ENCODE measurements at places on chromosomes 3 and 15.

DNA sequence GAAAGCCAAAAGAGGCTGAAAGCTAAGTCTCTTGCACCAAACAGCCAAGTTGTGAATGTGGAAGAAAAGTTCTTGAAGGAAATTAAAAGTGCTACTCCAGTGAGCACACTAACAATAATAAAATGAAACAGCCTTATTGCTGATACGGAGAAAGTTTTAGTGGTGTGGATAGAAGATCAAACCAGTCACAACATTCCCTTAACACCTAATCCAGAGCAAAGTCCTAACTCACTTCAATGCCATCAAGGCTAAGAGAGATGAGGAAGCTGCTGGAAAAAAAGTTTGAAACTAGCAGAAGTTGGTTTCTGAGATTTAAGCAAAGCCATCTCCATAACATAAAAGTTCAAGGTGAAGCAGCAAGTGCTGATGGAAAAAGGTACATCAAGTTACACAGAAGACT lies 288.8 kb upstream of the RARB start:
- no peak for DNase-seq

DNA sequence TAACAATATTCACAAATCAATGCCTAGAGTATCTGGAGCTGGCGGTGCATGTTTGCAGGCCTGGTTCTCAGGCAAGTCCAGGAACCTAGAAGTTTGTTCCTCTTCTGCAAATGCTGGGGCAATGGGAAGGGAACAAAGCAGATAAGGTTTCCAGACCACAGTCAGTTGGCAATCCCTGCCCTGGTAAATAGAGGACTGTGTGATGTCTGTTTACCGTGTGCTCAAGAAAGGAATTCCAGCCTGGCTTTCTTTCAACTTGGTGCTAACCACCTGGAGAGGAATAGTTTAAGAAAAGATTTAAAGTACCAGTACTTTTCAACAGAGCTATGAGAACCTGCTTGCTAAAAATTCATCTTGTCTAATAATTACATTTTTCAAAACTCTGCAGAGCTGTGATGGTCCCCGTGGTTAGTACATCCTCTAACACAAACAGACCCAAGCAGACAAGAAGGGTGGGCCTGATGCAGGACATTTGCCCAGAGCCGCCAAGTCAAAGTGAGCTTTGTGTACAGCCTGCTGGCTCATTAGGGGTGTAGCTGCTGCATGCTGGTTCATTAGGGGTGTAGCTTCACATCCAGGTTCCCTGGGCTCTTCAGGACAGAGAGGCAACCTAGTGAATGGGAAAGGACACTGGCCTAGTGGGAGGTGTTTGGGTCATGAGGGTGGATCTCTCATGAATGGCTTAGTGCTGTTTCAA lies 220.5 kb downstream of the SQOR start:
- no peak for DNase-seq

- no peak for DNase-seq
Measured at GRCh38 chr3:140006331-140006730, 71.3 kb downstream of the CLSTN2 start.

DNA sequence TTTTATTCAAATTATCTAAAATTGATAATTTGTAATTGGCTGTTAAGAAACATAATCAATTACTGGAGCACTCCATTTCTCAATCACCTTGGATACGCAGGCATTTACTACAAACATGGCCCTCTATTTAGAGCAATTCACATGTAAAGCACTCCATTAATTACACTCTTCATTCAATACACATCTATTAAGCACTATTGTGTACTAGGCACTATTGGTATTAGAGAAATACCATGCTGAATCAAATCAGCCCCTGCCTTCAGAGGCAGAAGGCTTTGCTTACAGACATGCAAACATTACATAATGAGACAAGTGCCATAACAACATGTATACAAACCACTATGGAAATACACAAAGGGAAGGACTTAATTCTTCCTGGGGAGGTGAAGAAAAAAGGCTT lies 69.1 kb downstream of the PEAK1 start:
- DNase-seq, result no peak

DNA sequence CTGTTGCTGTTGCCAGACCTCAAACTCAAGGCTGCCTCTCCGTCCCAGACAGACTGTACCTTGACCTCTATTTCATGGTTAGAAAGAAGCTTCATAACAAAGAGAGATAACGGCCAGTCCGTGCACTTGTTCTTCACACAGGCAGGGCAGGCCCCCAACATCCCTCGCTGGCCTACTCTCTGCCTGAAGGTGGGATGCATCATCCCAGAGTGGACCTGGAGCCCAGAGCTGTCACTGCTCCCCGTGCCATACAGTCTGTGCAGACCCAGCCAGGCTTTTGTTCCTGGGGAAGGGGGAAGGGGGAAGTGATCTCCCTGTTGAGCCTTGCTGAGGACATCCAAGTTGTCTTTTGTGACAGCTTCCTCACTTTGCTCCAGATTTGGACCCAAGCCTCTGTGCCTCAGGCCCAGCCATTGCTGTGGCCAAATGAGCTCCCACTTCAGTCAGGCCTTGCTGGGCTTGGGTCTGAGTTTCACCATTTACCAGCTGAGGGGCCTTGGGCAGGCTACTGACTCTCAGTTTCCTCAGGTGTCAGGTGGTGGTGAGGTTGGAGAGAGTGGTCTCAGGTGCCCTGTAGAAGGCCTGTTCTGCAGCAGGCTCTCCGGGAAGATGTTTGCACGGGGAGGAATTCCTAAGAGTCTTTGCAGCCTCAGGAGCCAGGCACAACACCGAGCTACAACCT lies 141.6 kb downstream of the DNAJB8 start:
- DNase-seq, result no peak

DNA sequence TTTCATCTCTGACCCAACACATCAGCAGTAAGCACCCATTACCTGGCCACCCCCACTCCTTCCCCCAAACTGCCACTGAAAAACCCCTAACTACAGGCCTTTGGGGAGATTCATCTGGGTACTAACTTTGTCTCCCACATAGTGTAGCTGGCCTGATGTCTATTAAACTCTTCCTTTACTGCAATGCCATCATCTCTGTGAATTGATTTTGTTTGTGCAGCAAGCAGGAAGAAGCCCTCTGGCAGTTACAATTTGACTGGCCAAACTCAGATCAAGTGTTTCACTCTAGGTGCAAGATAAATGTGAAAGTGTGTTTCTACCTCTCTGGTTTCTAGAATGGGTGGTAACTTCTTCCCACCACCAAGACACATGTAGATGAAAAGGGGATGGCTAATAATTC lies 26.7 kb upstream of the OR5K4 start:
- no peak for DNase-seq

- DNase-seq, result no peak
Measured at GRCh38 chr15:95017666-95018328, 786.4 kb downstream of the MCTP2 start.

- no peak for DNase-seq
Measured at GRCh38 chr3:184382326-184383032, 2.6 kb downstream of the CHRD start.

All from activated T-cell treated with anti-CD3 and anti-CD28 coated beads for 4 hours (primary cell).